ENCODE measurements at places on chromosomes 16 and 17. TPM values are rescaled to one million over a fixed set of nuclear protein-coding genes. Genes with fewer than 3 reads are reported as not detected.

PGAP3 gene
- total RNA-seq: 15.0 TPM

LITAFD gene
- not detected for total RNA-seq

RNF222 gene
- not detected for total RNA-seq

CMTR2 gene
- 19.1 TPM for total RNA-seq
